ENCODE measurements at places on chromosomes 7 and 10. TPM values are rescaled to one million over a fixed set of nuclear protein-coding genes. Genes with fewer than 3 reads are reported as not detected.

Gene COMMD3
- 51.0 TPM for total RNA-seq

Gene SPACDR
- 1.7 TPM for total RNA-seq

Gene ORAI2
- total RNA-seq: 29.7 TPM

Gene MOGAT3
- total RNA-seq: not detected

Gene LIMK1
- 48.6 TPM for total RNA-seq

Gene HIP1
- 51.5 TPM for total RNA-seq

Gene ACSM6
- not detected for total RNA-seq

Gene NODAL
- total RNA-seq: not detected

Gene CYP3A7
- total RNA-seq: 0.21 TPM

Gene ANKRD61
- total RNA-seq: not detected

Gene SND1
- 142 TPM for total RNA-seq

Gene ZNF503
- 28.3 TPM for total RNA-seq

Gene CCDC172
- total RNA-seq: not detected

Gene TSPAN12
- total RNA-seq: 43.6 TPM

Gene CXCL12
- total RNA-seq: 73.8 TPM

Gene CCAR1
- 52.9 TPM for total RNA-seq

Gene PTPN20
- 4.0 TPM for total RNA-seq

DNA sequence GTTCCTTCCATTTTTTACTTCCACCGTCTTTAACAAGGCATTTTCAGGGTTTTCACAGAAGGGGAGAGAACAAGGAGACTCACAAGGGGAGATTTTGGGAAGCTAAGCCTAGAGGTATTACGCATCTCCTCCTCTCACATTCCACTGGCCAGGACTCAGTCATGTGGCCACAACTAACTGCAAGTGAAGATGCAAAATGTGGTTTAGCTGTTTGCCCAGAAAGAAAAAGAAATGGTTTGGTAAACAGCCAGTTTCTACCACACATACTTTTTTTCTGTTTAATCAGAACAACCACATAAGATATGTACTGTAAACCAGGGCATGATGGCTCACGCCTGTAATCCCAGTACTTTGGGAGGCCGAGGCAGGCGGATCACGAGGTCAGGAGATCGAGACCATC lies 21.4 kb upstream of the HELLS start:
- DNase-seq: no peak

- no peak for DNase-seq
These were observed 223.1 kb downstream of the FGFR2 start for GRCh38 chr10:121375172-121375571.

GRCh38 chr7:92813390-92814024 lies 22.9 kb downstream of the CDK6 start:
- DNase-seq: no peak

GRCh38 chr10:89697946-89698345 lies 3.4 kb upstream of the KIF20B start:
- no peak for DNase-seq

DNA sequence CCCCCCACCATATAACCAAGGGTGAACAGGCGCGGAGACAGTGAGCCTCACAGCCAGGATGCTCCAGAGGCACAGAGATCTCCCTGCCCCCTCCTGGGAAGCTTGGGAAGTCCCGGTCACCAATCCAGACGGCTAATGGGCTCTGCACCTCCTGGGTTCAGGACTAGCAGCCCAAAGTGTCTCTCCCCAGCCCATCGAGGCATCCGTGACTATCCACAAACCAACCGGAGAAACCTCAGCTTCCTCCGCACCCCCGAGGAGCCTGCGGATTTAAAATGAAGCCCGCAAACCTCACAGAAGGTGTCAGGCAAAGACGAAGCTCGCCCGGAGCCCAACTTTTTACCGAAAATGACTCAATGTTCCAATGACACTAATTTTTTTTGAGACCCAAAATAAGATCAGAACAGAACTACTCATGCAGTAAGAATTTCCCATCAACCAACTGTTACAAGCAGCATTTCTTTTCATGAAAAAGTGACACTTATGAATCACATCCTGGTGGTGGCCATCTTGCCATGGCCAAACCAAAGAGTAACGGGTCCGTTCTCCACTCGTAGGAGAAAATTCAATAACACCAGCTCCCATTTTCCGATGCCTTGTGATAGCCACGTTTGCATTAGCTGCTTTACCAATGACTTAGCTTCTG lies 6.0 kb downstream of the PDGFA start:
- no peak for DNase-seq

GRCh38 chr10:17074541-17074847 lies 55.1 kb downstream of the CUBN start:
- no peak for DNase-seq

- no peak for DNase-seq
These were observed 70.5 kb upstream of the FOXP2 start for GRCh38 chr7:114343949-114344708.

GRCh38 chr10:49231086-49231820 lies 43.1 kb upstream of the TMEM273 start:
- DNase-seq: no peak

DNA sequence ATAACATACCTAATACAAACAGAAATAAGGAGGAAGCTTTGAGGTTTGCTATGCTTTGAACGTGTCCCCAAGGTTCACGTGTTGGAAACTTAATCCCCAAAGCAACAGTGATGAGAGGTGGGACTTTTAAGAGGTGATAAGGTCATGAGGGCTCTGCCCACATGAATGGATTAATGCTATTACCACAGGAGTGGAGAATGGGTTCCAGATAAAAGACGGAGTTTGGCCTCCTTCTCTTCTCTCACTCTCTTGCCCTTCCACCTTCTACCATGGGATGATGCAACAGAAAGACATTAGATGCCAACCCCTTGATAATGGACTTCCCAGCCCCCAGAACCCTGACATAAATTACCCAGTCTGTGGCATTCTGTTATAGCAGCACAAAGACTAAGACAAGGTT lies 9.6 kb downstream of the ITGB1 start:
- no peak for DNase-seq

GRCh38 chr10:133257489-133258065 lies 19.1 kb downstream of the ADAM8 start:
- peak; percentile 88 for DNase-seq

- no peak for DNase-seq
These were observed 27.1 kb upstream of the CDH23 start for GRCh38 chr10:71369602-71370001.

DNA sequence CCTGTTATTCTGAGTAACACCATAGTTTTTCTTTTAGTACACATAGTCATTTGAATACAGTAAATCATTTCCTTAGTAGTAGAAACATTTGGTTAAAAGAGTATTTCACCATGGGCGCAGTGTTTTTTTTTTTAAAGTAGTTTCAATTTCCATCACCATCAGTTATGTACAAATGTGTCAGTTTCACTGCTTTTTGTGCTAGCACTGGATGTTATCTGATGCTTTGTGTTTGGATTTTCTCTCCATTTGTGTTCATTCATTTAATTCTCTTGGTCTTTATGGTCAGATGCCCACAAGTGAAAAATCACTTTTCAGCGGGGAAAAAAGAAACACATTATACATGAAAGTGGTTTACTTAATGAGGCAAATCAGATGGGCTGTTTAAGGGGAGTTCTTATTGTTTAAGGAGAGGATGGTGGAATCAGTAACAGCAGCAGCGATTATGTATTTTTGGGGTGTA lies 16.0 kb upstream of the HK1 start:
- no peak for DNase-seq

- DNase-seq: no peak
These were observed 39.8 kb upstream of the CDK13 start for GRCh38 chr7:39910108-39910869.

DNA sequence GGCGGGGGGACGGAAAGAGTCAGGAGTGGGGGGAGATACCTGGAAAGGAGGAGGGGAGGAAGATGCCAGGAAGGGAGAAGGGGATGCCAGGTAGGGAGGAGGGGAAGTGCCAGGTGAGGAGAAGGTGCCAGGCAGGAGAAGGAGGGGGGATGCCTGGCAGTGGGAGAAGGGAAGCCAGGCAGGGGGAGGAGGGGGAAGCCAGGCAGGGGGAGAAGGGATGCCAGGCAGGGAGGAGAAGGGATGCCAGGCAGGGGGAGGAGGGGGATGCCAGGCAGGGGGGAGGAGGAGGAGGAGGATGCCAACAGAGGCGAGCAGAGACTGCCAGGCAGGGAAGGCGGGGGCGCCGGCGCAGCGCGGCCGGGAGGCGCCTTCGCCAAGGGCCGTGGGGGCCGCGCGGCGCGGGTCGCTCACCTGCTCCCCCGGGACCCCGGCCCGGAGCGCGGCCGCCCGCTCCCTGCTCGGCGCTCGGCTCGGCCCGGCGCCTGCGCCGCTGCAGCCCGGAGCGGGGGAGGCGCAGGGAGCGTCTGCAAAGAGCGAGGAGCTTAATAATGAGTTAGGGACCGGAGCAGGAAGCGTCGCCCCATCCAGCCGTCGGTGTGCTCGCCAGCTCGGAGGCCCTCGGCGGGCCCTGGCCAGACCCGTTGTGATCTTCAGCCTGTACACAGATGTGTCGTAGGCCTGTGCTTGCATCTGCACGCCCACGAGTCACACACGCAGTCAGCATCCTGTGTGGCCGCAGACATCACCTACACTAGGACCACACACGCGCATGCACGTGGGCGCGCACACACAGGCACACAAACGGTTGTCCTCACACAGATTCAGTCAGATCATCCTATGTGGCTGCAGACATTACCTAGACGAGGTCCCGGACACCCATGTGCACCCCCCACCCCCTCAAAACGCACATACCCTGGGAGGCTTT lies 28.4 kb upstream of the SMARCD3 start:
- DNase-seq: peak; percentile 77

- no peak for DNase-seq
These were observed 15.8 kb downstream of the BBS9 start for GRCh38 chr7:33145156-33145555.

DNA sequence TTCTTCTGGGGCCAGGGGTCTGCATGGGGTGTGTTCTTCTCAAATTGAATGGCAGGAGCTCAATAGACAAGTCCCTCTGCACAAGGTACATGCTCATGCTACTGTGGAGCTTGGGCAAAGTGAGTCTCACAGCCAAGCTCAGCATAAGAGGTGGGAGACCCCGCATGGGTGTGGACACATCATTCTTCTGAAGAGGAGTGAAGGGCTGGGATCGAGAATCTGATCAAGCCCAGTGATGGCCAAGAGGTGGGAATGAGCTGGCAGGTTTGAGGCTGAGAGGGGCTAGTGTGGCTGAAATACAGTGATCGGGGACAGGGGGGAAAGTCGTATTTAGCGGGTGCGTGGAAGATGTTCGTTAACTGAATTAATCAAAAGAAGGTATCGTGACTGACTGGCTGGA lies 32.6 kb downstream of the CDH23 start:
- no peak for DNase-seq

- no peak for DNase-seq
These were observed 40.8 kb upstream of the CTBP2 start for GRCh38 chr10:125201108-125201524.

GRCh38 chr10:34821587-34822585 lies 6.8 kb upstream of the PARD3 start:
- no peak for DNase-seq

GRCh38 chr10:35783305-35783838 lies 141.3 kb upstream of the FZD8 start:
- no peak for DNase-seq

DNA sequence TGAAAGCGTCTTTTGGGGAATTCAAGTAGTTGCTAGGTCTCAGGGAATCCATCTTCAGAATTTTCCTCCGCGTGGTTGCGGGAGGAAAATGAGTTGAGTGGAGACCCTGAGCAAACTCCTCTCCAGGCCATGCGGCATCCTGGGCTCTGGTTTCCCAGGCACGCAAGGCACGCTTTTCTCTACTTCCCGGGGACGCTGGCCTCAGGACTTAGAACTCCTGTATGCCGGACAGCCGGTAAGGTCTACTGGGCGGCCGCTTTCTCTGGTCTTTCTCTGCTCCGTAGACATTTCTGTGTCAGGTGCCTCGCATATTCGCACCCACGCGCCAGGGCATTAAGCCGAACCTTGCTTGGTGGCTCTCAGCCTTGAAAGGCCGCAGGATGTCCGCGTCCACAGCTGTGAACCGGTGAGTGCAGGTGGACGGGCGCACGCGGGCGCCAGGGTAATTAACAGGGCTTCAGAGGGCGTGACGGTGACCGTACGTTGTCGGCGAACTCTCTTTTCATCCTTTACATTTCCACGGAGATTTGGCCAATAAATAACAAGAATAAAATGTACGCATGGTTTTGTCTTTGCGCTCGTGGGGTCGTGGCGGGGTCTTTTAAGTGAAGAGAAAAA lies 992 bp upstream of the RBM20 start:
- no peak for DNase-seq

DNA sequence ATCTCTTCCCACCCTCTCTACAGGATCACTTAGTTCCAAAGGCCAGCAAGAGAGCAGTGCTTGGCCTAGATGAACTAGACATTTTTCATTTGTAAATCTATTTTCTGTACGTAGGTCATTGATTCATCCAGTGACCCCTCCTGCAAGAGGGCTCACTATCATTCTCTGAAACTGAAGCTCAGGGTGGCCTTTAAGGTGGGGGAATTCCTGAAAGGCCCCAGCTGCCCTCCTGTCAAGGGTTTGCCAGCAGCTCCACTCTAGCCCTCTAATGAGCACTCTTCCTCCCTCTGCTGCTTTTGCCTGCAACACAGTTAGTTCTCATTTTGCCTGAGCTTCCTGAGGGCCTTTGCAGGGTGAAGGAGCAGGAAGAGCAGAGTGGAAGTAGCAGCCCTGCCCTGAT lies 41.2 kb downstream of the LRRC18 start:
- DNase-seq: no peak

DNA sequence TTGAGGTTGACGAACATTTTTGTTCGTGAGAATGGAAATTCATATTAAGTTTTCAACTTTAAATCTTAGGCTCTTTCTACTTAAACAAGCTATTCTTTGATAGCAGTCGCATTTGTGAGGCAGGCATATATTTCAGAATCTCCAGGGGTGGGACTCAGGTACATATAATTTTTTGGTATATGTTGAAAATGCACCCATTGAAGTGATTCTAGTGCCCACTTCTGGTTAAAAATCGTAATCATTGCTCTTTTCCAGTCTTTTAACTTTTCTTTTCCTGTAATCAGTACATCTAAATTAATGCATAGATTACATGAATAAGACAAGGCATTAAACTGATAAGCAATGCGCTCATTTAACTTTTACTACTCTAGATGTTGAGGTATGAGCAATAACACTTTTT lies 67.8 kb downstream of the ZNRF2 start:
- DNase-seq: no peak

DNA sequence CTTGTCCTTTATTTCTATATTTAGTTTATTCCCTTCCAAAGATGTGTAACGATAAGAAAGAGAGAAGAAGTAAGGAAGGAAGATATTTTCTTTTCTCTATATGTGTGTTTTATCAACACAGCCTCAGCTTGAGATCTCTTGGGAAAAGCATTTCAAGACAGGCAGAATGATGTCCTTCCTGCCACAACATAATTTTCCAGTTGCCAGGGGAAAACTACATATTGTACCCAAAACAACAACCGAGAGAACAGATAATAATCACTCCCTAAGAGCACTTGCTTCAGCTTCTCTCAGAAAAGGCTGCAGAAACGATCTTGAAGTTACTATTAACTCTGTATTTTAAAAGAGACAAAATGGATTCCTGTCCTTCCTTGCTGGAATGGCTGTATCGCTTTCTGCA lies 151.4 kb upstream of the ITGB1 start:
- DNase-seq: no peak

GRCh38 chr7:93894426-93894825 lies 3.9 kb upstream of the TFPI2 start:
- no peak for DNase-seq

- no peak for DNase-seq
These were observed 43.0 kb upstream of the COL1A2 start for GRCh38 chr7:94351703-94352102.

All from lower lobe of right lung (tissue), 2 donors.